ENCODE measurements at places on chromosomes 3 and 15.

DNA sequence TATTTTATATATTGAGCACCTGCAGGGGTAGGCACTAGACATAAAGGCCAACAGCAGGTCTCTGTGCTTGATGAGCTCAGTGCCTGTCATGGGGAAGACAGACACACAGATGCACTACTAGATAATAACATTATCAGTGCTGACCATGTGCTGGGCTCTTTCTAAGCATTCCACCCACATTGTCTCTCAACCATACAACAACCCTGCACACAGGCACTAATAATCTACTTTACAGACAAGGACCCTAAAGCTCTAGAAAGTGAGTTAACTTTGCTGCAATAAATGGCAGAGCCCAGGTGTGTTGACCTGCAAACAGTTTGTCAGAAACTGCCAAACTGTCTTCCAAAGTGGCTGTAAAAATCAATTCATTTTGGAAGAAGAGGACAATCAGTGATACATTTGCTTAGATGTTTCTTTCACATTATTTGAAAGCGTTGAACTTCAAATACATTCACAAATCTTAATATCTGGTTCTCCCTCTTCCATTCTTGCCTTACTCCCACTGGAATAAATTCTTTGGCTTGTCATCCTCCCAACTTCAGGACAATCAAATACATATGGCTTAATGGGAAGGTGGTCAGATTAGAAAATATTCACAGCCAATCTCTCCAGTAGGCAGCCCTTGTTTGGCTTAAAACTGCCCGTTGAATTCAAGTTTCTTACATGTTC lies 11.0 kb upstream of the PP2D1 start:
- no peak for DNase-seq

- no peak for DNase-seq
Measured at GRCh38 chr15:34610354-34610753, 26.9 kb upstream of the GOLGA8B start.

DNA sequence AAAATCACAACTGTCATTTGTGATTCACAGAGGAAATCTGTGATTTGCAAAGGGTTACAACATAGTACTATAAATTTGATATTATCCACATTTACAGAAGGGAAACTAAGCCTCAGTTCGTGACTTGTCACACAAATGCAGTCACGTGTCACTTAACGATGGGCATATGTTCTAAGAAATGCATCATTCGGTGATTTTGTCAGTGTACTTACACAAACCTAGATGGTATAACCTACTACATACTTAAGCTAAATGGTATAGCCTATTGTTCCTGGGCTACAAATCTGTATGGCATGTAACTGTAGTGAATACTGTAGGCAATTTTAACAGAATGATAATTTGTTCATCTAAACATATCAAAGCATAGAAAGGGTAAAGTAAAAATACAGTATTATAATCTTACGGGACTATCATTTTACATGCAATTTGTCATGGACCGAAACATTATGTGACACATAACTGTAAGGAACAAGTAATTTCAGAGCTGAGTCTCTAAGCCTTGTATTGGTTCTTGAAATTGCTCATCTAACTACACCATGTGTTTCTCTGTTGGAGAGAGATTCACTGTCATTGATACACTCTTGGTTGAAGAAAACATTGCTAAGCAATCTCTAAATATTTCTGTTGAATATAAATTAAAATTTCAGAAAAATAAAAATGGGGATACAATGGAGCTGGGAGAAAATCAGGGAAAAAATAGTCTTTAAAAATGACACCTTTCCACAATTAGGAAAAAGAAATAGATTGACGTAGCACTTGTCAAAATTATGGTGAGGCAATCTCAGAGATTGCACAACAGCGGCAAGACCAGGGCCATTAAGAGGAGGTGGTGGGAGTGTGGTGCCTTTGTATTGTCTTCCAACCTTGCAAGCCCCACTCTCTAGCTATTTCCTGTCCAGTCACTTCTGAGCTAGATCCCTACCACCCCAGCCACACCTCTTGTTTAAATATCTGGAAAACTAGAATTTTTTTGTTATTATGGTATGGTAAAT lies 645.8 kb upstream of the TBL1XR1 start:
- DNase-seq = no peak

DNA sequence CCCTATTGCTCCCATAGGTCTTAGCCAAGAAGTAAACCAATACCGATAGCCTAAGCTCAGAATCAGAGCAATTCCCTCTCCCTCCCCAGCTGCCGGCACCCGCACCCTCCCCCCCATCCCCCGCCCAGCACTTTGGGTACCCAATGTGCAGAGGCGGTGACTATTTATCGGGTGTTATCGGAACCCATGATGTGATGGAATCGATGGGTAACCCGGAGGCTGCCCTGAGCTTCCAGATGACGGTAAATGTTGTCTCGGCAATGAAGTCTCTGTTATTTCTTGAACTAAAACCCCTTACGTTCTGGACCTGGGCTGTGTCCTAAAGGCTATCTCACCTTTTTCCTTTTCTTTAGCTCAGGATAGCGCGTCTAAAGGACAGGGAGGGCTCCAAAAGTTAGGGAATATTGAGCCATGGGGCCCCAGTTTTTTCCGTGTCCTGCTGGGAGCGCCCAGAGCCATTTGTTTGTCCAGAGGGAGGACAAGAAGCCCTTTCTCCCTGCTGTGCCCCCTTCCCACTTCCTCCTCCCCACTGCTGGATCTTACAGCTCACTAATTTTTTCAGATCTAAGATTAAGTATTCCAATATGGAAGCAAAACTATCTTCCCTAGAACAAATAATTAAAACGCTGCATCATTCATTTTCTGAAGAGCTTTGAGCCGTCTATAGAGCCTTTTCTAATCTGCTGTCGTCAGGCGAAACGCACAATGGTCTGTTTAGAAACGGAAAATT lies 1.5 kb downstream of the SLITRK3 start:
- DNase-seq = peak; percentile 20

GRCh38 chr15:60471314-60471713 lies 7.6 kb downstream of the ICE2 start:
- no peak for DNase-seq

DNA sequence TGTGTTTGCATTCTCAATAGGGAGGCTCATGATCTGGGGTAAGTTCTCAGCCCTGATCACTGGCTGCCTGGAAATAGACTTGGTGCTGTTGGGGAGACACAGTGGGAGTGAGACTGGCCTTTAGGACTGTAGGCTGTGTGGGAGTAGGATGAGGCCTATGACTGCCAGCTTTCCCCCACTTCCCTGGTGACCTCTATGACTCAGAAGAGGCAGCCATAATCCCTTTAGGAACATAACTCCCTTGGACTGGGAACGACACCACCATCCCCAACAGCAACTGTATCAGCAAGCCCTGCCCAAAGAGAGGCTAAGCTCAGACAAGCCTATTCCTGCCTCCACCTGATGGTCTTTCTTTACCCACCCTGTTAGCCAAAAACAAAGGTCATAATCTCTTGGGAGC lies 91.3 kb downstream of the SUCNR1 start:
- DNase-seq = no peak

DNA sequence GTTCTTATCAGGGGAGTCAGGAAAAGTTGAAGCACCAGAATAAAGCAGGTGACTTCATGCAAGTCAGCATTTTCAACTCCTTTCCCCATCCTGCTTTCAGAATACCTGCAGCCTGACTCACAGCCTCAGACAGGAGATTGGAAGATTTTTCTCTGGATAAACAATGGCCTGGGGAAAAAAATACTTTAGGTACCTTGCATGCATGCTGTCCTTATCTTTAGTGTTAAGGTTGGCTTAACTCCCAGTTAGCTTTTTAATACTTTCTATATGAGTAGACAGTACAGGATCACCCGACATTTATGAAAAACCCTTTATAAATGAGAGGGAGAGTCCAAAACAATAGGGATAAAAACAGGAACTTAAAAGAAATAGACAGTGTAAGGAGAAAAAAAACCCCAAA lies 53.6 kb downstream of the PAK2 start:
- DNase-seq = no peak

DNA sequence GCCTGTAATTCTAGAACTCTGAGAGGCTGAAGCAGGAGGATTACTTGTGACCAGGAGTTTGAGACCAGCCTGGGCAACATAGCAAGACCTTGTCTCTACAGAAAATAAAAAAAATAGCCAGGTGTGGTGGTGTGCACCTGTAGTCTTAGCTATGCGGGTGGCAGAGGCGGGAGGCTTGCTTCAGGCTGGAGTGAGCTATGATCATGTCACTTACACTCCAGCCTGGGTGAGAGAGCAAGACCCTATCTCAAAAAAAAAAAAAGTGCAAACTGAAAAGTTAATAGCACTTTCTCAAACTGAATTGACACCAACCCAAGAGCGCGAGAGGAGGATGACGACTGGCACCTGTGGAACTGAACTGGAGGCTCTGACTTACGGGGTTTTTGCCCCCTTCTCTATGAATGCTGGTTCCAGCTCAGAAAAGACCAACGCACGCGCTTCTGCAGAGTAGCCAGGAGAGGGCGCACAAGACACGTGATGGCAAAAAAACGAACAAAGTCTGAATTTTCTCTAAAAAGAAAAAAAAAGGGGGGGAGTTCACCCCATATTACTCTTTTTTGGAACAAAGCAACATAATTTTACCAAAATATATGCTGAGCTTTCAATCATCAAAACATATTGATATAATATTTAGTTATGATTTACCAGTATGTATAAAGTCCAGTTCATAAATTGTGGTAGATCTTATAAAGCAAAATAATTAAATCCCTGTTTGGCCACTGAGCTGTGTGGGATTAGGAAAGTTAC lies 23.7 kb downstream of the CFAP92 start:
- DNase-seq = peak; percentile 33

- DNase-seq = no peak
Measured at GRCh38 chr3:165669967-165670366, 167.3 kb downstream of the BCHE start.

DNA sequence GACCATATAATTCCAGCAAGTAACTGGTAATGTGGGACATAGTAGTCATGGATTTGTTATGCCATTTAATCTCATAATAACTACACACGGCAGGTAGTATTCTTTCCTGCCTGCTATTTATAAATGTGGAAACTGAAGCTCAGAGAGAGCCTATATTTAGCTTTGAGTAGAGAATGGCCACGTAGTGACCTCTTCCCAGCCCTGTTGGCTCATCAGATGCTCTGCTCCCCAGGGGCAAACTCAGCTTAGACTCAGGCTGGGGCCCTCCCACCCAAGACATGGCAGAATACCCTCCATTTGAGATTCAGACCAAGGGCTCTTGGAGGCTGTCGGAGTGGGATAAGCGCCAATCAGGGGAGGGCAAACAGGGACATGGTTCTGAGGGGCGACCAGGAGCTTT lies 17.3 kb upstream of the HDAC11 start:
- no peak for DNase-seq

GRCh38 chr3:46546896-46547440 lies 19.1 kb downstream of the LRRC2 start:
- no peak for DNase-seq

DNA sequence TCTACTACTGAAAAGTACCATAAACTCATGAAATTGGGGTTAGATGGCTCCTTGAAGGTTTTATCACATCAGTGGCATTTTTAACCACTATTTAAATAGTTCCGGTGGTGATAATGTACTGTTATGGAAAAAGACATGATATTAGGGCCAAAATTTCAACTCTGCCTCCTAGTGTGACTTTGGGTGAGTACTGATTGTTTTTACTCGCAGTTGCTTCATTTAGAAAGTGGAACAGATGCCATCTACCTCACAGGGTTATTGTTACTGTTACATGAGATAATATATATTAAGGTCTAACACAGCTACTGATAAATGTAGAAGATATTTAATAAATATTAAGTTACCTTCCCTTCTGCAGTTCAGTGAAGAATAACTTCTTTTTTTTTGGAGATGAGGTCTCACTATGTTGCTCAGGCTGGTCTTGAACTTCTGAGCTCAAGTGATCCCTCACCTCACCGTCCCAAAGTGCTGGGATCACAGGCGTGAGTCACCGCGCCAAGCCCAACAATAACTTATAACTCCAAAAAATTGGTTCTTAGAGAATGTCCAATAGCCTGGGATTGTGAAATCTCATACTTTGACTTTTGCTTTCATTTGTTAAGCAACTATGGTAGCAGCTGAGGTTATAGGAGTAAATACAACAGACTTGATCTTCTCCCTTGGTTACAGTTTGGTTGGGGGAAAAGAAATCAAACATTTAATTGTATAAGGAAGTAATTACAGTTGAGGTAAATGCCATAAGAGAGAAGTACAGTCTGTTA lies 48.3 kb downstream of the MEF2A start:
- DNase-seq = no peak

GRCh38 chr3:114712728-114713492 lies 419.1 kb downstream of the TIGIT start:
- no peak for DNase-seq

GRCh38 chr15:92059036-92059970 lies 205.8 kb downstream of the SLCO3A1 start:
- DNase-seq = no peak

- peak; percentile 35 for DNase-seq
Measured at GRCh38 chr15:90560229-90560776, 30.6 kb downstream of the CRTC3 start.

GRCh38 chr15:80695099-80695910 lies at the start of gene ABHD17C:
Gene ABHD17C (plus strand): TSS chr15:80695310. CDS start chr15:80695430, 120 bp downstream.
- DNase-seq = peak; percentile 69

GRCh38 chr3:180749322-180749721 lies 70.0 kb upstream of the CCDC39 start:
- DNase-seq = no peak

DNA sequence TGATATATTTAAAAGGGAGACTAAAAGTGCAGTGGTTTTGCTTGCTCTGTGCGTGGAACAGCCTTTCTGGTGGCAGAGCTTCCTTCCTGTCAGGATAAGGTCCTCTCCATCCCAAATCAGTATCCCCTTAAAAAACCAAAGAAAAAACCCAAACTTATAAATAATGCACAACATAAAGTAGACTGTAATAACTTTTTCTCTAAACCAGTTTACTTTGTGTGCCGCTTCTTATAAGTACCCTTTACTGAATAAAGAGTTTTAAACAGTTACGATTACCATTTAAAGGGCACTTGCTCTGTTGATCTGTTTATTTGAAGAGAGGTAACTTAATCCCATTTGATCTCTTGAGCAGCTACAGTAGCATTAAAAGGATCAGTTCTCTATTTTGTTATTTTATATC lies 2.5 kb downstream of the PIK3CA start:
- DNase-seq = no peak

GRCh38 chr15:74006774-74007639 lies 12.5 kb downstream of the PML start:
- no peak for DNase-seq

DNA sequence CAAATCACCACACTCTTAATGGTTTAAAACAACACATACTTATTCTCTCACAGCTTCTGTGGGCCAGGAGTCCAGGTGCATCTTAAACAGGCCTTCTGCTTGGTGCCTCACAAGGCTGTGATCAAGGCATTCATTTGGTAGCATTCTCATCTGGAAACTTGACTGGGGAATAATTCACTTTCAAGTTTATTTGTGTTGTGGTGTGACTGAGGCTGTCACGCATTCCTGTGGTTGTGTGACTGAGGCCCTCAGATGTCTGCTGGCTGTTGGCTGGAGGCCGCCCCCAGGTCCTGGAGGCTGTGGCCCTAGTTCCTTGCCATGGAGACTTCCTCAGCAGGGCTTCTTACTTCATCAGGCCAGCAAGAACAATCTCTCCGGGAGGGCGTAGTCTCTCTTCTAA lies 16.9 kb upstream of the FAM3D start:
- DNase-seq = no peak

GRCh38 chr3:129182390-129183185 lies 1.1 kb downstream of the CNBP start:
- no peak for DNase-seq

GRCh38 chr3:73326396-73326795 lies 264.9 kb downstream of the EBLN2 start:
- DNase-seq = no peak
